NCI-H1092 (cell line): ENCODE measurements at places on chromosomes 2 and 18.

GRCh38 chr18:36735130-36735529 is 93.7 kb downstream of the TPGS2 start:
- DNase-seq: no peak

DNA sequence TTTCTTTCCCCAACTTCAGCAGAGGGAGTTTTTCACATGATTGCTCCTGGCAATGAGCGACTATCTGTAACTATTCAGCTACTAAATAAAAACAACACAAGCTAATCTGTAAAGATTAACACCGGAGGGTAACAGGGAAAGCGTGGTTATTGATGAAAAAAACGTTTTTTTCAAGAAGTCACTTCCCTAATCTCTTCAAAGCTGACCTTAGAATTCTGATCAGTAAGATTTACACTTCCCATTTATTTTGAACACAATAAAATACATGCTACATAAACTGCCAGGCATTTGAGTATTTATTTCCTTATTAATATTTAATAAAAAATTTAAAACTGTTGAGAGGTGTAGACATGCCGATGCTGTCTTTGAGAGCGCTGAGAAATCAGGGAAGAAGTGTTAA is 207.4 kb upstream of the HDAC4 start:
- DNase-seq: no peak

DNA sequence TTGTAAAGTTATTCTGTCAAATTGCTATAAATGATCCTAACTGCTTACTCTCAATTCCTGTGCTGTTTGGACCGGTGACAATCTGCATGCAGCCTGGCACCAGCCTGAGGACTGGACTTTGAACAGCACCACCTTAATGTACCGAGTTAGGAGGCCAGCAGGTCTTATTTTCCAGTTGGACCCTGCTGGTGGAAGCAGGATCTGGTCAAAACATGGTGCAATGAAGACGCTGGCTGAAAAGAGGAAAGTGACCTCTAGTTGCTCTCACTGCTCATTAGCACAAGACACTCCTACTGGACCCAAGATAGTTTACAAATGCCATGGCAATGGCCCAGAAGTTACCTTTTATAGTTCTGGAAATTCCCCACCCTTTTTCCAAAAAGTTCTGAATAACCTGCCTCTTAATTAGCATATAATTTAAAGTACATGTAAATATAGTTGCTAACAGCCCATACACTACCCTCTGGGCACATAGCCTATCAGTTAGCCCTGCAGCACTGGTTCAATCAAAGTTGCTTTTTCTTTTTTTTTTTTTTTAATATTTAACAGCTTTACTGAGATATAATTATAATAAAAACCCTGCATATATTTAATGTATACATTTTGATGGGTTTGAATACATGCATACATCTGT is 35.8 kb downstream of the RBKS start:
- DNase-seq: no peak

DNA sequence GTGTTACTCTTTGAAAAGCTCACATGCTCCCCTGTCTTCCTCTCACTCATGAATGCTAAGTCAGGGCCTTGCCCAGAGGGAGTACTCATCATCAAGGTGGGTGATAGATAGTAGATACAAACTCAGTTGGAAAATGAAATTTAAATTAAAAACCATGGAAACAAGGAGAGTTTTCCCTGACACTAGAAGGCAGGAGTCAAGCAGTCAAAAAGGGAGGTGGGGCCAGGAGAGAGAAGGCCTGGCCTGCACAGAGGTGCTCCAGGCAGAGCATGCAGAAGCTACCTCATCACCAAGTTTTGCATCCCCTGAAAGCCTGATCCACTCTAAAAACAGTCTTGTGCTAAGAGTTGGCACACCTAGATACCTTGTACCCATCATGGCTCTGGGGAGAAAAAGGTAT is 143.7 kb downstream of the MYO5B start:
- no peak for DNase-seq

DNA sequence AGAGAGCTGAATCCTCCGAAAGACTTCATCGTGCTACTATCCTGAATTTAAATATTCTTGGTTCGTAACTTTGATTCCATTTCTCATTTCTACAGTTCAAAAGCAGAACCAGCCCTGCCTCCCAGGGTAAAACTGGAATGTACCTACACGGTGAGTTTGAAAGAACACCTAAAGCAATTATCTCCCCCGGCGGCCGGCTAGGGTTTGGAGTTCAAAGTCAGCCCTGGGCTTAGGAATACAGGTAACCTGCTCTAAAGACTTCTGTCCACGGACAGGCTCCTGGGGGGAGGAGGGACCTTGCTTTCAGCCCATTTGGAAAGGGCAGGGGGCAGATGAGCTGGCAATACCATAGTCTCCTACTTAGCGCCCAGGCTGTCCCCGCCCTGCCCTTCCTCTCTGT is 32.3 kb downstream of the CYP27C1 start:
- no peak for DNase-seq
